ENCODE measurements at places on chromosomes 7 and 10.

GRCh38 chr10:97903128-97904017, 53.7 kb downstream of the GOLGA7B start:
- no peak for DNase-seq

DNA sequence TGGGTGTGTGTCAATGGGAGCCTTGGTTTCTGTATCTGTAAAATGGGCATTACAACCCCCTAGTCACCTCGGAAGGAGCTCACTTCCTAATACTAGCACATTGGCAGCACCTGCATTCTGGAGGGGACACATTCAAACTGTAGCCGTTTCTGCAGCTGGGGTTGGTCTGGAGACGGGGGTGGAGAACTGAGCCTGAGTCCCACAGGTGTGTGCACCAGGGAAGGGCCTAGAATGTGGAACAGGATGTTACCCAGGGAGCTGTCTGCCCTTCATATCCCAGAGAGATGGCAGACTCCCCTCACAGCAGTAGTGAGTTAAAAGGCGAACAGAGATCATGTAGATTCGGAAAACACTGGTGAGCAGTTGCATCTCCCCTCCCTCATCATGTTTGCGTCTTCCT, 272.8 kb upstream of the ZNF32 start:
- no peak for DNase-seq

GRCh38 chr10:89653410-89653869, 8.4 kb upstream of the PANK1 start:
- no peak for DNase-seq

DNA sequence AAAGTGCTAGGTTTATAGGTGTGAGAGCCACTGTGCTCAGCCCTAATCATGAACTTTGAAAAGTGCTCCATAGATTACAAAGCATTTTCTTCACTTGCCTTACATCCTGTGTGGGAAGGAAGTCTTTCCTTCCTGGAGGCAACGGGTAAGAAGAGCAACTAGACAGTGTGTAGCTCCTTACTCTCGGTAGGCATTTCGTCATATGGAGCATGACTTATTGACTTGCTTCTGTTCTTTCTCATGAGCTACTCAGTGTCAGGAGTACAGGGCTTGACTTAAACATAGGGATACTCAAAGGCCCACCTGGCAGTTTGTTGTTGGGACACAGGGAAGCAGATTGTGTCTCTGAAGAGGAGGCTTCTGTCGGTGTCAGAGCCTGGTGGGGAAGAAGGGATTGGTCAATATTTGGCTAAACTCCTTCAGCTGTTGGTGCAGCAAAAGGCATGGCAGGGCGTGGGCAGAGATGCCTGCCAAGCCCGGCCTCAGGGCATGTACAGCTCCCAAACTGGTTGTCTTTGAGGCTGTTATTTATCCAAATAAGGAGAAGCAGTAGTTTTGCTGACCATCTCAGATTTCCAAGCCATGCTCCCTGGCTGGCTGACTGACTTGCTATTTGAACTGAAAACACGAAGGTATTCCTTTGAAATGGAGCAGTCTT, 248.9 kb downstream of the KIAA1217 start:
- no peak for DNase-seq

DNA sequence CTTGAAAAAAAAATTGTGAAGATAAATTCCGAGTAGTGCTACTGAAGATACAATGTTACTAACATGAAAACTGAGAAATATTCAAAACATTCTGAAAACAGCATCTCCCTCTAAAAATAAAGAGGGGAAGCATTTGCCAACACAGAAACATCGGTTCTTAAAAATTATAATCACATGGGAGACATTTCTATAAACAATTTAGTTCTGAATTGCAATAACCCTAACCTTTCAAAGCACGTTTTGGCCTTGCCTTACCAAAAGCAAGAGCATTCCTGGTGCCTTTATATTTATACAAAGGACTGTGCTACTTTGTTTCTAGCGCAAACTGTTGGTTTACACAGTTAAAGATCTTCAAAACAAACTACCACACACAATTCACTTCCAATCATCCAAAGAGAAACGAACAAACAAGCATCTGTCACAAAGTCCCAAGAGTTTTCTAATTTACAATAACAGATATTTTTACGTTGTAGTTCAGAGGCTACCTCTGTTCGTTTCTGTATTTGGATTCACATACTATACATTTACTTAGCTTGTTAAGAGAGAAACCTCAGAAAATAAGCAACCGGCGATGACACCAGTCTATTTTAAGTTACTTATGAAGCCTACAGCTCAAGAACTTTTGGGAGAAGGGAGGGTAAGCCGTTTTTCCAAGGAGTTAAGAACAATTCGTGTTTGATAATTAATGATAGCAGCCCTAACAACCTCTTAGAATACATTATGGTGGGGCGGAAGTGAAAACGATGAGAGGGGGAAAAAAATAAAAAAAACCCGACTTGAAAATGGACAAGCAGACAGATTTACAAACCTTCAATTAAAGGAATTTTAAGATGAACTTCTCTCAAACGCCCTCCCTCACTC, 1.3 kb downstream of the ABI1 start:
- peak; percentile 69 for DNase-seq

- no peak for DNase-seq
Measured at GRCh38 chr7:60706-61105, 131.7 kb upstream of the FAM20C start.

DNA sequence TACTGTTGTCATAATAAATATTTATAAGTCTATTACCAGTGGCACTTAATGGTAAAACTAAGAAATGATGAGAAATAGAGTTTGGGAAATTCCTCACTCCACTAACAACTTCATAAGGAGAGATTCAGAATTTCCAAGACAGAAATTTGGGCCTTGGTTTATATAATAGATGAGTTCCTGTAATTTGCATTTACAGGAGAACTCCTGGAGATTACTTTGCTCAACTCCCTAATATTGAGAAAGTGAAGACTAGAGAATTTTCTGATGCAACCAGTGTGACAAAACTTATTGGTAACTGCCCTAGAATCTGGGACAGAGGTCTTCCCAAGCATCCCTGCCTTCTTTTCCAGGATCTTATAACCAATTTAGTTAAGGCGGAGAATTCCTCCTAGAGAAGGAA, 49.1 kb upstream of the GSAP start:
- DNase-seq = no peak

- DNase-seq = no peak
Measured at GRCh38 chr7:25456467-25457171, 228.3 kb upstream of the NPVF start.

DNA sequence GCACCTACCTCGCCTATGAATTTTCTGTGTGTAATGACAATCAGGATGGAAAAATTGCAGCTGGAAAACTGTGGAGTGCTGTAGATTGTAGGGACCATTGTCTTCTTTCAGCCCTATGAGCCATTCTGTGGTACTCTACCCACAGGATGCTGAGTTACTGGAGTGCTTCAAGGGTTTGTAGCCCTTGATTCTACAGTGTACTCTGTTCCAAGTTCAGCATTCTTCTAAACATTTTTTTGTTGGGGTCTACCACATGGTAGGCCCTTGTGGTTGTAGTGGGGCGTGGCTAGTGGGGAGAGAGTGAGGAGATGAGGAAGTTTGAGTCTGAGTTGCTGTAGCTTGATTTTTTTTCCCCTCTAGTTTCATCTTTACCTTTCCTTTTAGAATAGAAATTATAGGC, 33.5 kb downstream of the REEP3 start:
- DNase-seq = peak; percentile 89

DNA sequence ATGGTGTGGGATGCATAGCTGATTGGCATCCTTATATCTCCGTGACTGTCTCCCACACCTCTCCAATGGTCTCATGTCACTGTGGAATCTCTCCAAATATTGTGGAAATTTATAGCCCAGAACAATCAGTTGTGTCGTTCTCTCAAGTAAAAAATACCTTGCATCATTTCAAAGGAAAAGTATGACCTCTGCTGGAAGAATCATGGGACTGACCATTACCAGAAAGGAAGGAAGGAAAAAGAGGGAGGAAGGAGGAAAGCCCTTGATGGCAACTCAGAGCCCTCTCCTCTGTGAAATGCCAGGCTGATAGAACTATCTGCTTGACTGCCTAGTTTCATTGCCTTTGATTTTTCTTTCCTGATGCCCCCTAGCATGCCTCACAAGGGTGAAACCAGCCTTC, 76.3 kb downstream of the FOXI2 start:
- no peak for DNase-seq

DNA sequence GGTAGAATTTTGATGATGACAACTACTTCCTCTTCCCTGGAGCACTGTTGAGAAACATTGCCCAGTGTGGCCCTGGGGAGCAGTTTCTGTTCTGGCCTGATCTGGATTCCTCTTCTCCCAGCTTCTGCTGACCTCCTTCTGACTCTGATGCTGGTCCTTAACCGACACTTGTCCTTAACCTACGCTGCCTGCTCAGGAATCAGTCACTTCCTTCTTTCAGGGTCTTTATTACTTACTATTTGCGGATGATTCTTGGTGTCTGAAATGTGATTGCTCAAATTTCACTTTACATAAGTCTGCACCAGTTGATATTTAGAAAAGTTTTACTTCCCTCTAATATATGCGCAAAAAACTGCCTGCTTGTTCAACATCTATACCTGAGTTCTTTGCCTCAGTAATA, 164.1 kb downstream of the PTEN start:
- DNase-seq = peak; percentile 79

- no peak for DNase-seq
Measured at GRCh38 chr10:110274647-110275046, 30.1 kb downstream of the SMNDC1 start.

DNA sequence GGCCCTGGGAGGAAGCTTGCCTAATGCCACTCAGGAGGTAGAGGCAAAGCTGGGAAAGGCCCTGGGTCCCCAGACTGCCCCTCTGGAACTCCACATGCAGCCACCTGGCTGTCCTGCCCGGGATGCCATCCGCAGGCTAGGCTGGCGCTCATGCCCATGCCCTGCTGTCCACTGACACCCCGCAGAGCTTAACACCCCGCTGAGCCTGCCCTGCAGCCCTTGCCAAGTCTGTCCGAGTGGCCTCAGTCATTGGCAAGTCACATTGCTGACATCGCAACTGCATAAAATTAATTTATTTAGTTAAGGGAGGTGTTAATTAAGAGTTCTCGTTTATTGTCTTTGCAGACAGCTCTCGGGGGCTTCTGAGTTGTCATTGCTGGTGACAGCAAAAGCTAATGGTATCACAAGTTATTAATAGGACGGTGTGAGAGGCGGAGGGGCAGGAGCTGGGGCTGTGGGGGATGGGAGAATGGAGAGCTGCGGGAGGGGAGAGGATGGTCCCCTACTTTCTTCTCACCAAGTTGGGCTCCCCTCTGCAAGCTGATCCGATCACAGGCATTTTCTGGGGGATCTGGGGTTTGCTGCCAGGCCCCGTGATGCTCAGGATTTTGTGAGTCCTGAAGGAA, 55.6 kb upstream of the PCBD1 start:
- DNase-seq = no peak
